ENCODE measurements at places on chromosomes 7 and 10.
A peak's percentile ranks its signal among the peaks of the same experiment; 100 is the strongest.

GRCh38 chr10:116809483-116810119, 39.7 kb upstream of the ENO4 start:
- no peak for DNase-seq

- DNase-seq, result no peak
These were observed 25.4 kb upstream of the ZNF138 start for GRCh38 chr7:64768824-64769223.

DNA sequence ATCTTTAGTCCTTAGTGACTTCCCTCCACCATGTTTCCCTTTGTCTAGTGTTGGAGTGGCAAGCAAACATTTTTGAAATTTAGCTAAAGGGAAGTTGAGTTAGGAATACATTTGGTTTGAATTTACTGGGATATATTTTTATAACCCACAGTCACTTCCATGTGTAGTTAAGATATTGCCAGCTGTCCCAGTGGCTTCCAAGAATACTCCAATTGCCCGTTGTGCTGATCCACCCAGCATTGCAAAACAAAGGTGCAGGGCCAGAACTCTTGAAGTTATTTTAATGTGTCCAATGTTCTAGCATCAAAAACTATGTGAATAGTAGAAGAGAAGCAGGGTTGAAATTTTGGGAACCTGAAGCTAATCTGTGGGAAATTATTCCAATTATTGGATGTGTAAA, 2.5 kb upstream of the P4HA1 start:
- no peak for DNase-seq

DNA sequence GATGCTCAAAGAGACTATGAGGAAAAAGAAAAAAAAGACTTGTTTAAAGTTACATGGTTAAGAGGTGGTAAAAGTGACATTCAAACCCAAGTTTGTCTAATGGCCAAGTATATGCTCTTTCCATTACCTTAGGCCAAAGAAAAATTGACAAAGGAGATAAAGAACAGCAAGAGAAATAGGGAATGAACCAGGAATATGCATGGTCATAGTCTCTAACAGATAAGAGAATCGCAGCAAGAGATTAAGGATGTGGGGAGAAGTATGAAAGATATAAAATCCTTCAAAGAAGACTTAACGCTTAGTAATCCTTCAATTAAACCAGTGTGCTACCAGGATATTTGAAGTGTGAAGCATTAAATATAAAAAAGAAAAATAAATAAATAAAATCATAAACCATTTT, 23.2 kb upstream of the LRRN3 start:
- no peak for DNase-seq

- no peak for DNase-seq
These were observed 2.2 kb downstream of the MRC1 start for GRCh38 chr10:17811146-17811865.

DNA sequence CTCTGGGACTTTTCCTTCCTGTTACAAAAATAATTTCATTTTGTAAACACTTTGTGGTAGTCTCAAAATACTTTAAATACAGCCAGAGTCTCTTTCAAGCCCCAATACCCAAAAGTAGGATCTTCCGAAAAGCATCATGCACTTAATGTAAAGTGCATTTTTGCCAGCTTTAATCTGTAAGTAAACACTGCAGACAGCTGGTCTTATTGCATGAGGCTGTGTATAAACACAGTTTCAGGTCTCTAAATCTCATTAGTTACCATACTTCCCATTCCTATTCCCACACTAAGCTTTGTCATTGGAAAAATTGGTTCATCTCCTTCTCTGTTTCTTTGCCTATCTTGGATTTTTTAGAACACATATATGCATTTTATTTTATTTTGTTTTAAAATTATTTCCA, 87.6 kb upstream of the GNAI1 start:
- no peak for DNase-seq

GRCh38 chr10:43201545-43202131, 63.4 kb downstream of the CSGALNACT2 start:
- DNase-seq, result peak; percentile 4

- DNase-seq, result no peak
These were observed 35.5 kb downstream of the CAV1 start for GRCh38 chr7:116560021-116560970.

- DNase-seq, result no peak
These were observed 112.8 kb downstream of the TRRAP start for GRCh38 chr7:98991141-98991540.

GRCh38 chr10:76010703-76011102, 579.3 kb downstream of the LRMDA start:
- DNase-seq, result no peak

DNA sequence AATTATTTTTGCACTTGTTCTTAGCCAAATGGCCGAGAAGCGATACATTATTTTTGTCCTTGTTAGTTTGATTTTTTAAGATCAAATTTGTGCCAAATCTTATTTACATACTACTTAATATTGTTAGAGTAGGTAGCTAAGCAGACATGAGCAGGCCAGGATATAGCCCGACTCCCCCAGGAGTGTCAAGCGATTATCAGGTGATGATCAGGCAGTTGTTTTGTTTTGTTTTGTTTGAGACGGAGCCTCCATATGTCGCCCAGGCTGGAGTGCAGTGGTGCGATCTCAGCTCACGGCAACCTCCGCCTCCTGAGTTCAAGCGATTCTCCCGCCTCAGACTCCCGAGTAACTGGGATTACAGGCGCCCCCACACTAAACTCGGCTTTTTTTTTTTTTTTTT, 71.1 kb downstream of the LYZL2 start:
- no peak for DNase-seq

GRCh38 chr10:101781984-101782810, 1.0 kb downstream of the NPM3 start:
- DNase-seq, result no peak

DNA sequence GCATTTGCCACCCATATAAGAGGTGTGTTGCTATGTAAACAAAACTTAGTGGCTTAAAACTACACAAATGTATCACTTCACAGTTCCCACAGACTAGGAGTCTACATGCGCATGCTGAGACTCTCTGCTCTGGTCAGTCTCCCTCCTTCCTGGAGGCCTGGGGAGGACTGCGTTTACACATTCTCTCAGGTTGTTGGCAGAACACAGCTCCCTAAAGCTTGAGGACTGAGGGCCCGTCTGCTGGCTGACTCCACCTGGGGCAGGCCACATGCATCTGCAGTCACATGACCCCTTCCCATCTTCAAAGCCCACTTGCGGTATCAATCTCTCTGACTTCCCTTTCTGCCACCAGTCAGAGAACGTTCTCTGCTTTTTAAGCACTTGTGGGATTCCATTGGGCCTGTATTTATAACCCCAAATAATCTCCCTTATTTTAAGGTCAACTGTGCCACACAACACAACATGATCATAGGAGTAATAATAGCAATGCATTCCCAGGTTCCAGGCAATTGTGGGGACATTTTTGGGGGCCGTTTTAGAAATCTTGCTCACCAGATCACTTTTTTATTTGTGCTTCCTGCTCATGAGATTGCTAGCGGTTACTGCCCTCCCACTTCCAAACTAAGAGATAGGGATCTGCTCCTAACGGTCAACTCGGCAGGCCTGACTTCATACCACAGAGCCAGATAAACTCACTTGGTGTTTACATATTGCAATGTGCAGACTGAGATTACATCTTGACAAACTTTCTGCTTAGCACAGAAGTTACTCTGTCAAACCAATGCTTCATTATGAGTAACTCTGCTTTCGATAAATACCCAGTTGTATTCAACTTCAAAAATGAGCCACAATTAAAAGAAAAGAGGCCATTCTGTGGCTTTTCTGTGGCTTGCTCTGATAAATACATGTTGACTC, 96.3 kb downstream of the ALOX5 start:
- DNase-seq, result no peak

DNA sequence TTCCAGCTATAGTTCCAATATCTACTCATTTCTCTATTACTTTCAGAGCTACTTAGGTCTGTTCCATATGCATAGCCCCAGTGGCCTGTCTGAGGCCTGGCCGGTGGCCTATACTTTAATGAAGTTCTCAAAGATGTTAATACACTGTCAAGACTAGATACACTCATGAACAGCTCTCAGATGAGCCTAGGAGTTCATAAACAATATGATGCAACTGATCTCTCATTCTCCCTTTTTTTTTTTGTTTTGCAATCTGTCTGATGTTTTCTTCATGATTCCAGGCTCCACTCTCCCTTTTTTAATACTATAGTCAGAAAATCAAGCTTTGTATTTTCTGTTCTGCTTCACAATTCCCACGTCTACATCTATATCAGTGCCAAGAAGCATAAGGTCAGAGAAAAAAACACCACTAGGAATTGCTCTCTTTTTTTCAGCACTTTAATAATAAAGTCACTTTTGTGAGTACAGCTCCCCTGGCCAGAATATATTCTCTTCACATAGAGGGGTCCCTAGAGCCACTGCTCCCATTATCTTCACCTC, 321.0 kb downstream of the C7orf25 start:
- DNase-seq, result no peak

Measured in GM19239 (cell line).